Activated T-cell treated with anti-CD3 and anti-CD28 coated beads, Interleukin-2, amount 50 U/mL, for 72 hours (primary cell): ENCODE measurements at places on chromosomes 5 and 9. TPM values are rescaled to one million over a fixed set of nuclear protein-coding genes. Genes with fewer than 3 reads are reported as not detected.

- no peak for DNase-seq
- peaks cover 27% of the 10 kb centered on the region for H3K27me3 ChIP-seq
- no peak overlapping the region for H3K4me3 ChIP-seq
- no peaks in the 10 kb centered on the region for H3K4me1 ChIP-seq
- no peak overlapping the region for H3K27ac ChIP-seq
- H3K36me3 ChIP-seq: no peaks in the 10 kb centered on the region
Observed at GRCh38 chr5:71862507-71863060, 143.5 kb downstream of the CARTPT start.

The RACK1 gene
- 3,606 TPM for total RNA-seq

- H3K27ac ChIP-seq: peak overlapping the region; percentile 93
- H3K27me3 ChIP-seq: peaks cover 28% of the 10 kb centered on the region
- peaks cover 6% of the 10 kb centered on the region for H3K36me3 ChIP-seq
- peaks cover 78% of the 10 kb centered on the region for H3K4me1 ChIP-seq
- peak overlapping the region; percentile 69 for H3K4me3 ChIP-seq
Observed at GRCh38 chr5:10632110-10632761, 68.4 kb downstream of the ANKRD33B start.

The CYLC2 gene
- not detected for total RNA-seq

DNA sequence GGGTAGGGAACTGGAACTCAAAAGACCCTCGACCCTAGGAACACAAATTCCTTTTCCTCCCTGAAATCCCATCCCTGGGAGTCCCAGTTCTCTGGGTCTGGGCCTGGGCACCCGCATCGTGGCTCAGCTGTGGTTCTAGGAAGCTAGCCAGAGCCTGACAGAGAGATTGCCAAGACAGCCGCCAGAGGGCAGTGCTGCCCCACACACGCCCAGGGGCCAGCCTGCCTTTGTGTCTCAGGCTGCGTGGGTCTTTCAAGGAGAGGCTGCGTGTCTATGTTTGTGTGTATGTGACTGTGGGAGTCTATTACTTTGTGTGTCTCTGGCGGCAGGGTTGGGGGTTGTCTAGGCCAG is 32.0 kb upstream of the TTLL11 start:
- H3K27me3 ChIP-seq: peaks cover 35% of the 10 kb centered on the region
- H3K4me1 ChIP-seq: peaks cover 11% of the 10 kb centered on the region
- H3K4me3 ChIP-seq: peak overlapping the region; percentile 3
- no peak overlapping the region for H3K27ac ChIP-seq
- DNase-seq: peak; percentile 78

DNA sequence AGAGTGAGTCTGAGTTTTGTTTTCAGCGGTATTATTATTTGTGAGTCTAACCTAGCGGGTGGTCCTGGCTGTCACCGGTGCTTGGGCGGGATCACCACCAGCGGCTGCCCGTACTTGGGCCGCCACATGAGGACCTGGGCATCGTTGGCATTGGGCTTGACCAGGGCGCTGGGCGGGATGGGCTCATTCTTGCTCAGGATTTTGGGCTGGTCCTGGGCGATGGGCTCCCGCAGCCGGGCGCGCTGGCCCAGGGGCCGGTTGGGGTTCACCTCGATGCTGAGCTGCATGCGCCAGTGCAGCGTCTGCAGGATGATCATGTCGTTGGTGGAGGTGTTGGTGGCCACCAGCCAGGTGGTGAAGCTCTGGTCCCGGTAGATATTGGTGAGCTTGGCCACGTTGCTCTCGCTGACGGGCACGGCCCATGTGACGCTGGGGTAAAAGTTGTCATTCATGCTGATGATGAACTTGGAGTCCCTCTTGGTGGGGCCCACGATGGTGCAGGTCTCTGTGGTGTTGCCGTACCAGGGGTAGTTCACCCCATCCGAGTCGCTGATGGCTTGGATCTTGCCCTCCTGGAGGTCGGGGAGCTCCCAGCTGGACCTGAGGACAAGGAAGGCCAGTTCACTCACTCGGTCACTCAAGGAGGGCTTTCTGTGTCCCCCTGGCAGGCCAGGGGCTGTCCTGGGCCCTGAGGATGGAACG is 15.4 kb downstream of the FAM78A start:
- no peaks in the 10 kb centered on the region for H3K27me3 ChIP-seq
- no peak overlapping the region for H3K27ac ChIP-seq
- no peak overlapping the region for H3K4me3 ChIP-seq
